ENCODE measurements at places on chromosomes 12 and 14. TPM values are rescaled to one million over a fixed set of nuclear protein-coding genes. Genes with fewer than 3 reads are reported as not detected.

Gene EXD2
- 15.8 TPM for total RNA-seq

Gene KRT3
- total RNA-seq: not detected

Gene MEG3
- total RNA-seq: 26.3 TPM

Gene AQP5
- total RNA-seq: 1.3 TPM

Gene SLC17A8
- not detected for total RNA-seq

Gene KRT6A
- total RNA-seq: 1.2 TPM

Gene SLC5A8
- total RNA-seq: not detected

Gene SLC2A14
- total RNA-seq: 1.3 TPM

Gene RIPK3
- total RNA-seq: 6.5 TPM

Gene TMEM121
- 2.7 TPM for total RNA-seq

All from left cardiac atrium (tissue), 4 donors.